ENCODE measurements at places on chromosomes 11 and 22.

GRCh38 chr11:3827434-3828186, 13.1 kb downstream of the RHOG start:
- DNase-seq = no peak

DNA sequence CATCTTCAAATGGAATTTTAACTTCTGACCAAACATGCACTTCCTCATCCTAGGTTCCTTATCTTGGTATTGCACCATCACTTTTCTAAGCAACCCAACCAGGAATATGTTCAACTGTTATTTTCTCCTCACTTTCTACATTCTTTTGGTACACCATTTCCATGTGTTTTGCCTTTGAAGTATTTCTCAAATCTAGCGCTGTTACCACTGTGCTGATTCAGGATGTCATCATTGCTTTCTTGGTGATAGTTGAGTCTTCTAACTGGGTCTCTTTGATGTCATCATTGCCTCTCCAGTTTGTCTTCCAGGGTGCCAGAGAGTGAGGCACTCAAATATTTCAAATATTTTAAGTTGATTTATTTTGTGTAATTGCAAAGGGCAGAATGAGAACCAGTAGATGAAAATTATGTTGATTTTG, 47.5 kb downstream of the HORMAD2 start:
- DNase-seq = no peak

DNA sequence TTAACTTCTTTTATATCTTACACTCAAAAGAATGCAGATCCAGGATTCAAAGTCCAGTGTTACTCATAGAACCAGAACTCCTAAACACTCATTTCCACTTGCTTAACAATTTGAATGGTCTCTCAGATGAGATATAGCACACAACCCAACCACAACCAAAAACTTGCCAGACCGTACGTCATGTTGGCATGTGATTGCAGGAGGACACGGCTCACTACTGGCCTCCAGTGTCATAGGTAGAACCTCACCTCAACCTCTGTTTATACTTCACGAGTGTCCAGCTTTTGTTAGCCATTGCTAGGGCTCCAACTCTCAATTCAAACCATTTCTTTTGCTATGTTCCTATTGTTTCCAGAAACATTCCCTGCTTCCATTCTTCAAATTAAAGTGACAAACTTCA, 58.5 kb upstream of the PDGFD start:
- DNase-seq = no peak

DNA sequence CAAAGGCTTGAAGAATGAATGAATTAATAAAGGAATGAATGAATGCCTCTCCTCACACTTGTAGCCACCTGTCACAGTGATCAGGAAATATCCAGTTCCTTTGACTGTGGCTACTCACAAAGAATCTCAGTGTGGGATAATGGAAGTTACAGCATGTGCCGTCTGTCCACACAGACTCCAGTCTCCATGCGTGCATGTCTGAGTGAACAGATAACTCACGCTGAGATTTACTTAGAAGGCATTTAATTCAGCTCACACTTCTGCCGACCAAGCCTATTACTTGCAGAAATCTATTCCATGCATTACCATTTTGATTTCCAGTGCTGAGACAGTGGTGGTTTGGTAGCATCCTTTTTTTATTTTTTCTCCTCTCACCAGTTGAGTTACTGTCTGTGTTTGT, 32.3 kb upstream of the HMGXB4 start:
- no peak for DNase-seq

DNA sequence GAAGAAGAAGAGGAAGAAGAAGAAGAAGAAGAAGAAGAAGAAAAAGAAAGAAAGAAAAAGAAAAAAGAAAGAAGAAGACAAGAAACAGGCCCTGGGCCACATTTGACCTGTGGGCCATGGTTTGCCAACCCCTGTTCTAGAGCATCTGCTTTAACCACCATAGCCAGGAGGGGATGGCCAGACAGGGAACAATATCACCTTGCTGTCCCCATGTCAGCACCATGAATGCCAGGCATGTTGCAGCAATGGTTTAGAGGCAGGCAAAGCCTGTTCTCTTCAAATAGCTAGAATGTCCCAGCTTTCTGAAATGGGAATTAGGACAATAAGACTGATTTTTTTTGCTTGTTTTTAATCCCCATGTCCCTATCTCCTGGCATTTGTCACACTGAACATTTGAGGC, 338.6 kb upstream of the PLET1 start:
- no peak for DNase-seq

DNA sequence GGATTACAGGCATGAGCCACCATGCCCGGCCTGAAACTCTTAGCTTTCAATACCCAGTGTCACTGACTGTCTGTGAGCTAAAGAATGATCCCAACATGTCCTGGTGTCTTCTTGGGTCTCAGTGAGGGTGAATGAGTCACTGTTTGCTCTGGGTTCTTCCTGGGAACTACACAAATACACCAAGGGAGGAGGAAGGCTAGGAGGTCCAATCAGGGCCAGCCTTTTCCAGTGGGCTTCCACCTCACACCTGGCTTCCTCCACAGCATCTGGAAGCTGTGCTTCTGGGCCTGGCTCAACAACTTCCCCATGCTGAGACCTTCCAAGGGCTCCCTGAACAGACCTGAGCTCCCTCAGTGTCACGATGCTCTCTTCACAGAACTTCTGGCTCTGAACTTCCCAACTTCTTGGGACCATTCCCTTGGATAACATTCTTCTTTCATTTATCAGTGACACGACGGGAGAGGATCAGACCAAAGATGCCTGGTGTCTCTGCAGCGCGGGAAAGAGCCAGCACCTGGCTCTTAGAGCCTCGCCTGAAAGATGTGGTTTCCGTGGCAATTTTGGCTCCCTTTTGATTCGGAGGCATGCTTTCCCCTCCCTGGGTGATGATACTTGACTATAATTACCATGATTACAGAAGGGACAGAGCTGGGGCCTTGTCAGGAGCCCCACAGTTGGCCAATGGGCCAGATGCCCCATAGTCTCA, 22.3 kb upstream of the CHRM4 start:
- no peak for DNase-seq

DNA sequence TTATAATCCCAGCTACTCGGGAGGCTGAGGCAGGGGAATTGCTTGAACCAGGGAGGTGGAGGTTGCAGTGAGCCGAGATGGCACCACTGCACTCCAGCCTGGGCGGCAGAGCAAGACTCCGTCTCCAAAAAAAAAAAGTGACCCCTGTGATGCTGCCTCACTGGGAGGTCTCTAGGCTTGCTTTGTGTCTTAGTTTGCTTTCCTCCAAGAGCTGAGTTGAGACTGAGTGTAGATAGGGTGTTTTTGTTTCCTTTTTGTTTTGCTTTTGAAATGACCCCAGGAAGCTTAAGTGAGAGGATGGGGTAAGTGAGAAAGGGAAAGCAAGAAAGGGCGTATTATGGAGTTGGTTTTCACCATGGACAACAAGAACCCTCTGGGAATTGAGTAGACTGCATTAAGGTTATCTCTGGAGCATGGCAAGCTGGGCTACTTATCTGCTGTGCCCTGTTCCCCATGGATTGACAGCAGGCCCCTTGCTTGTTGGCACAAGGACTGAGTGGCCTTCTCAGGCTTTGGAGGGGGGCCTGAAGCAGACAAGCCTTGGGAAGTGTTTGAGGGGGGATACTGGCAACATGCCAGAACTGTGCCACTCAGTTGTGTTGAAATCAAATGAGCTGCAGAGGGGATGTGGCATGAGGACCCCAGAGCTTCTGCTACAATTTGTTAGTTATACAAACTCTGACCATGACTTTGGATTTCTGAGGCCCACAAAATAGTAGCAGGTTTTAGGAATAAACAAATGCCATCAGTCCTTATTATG, 300.6 kb upstream of the C11orf87 start:
- DNase-seq = no peak

DNA sequence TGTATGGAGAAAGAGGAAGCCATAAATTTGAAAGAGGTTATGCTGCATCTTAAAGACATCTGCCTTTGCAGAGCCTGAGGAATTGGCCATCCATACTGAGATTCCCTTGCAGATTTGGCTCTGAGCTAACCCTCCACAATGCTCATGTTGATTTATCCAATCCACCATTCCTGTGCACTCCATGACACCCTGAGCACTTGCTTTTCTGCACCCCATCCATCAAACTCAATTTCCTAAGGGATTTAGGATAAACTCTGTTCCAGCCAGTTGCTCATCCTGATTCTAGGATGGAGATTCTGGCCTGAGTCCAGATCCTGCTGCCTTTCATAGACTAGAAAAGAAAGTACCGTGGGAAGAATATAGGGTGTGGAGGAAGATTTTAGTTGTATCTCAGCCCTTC, 379.2 kb upstream of the LARGE1 start:
- no peak for DNase-seq

DNA sequence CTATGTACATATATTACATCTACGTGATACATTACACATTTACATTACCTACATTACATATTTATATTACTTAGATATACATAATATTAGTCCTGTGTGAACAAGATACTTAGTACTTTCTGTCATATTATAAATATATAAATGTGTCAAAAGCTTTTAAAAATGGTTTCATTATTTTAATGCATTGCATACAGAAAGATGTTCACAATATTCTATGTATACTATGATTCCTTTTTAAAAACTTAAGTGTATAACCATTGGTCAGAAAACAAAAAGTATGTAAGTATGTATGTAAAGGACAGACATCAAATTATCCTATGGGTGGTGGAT, 647 bp upstream of the ZW10 start:
- no peak for DNase-seq
